ENCODE measurements at places on chromosomes 4 and X. TPM values are rescaled to one million over a fixed set of nuclear protein-coding genes. Genes with fewer than 3 reads are reported as not detected.

The DCX gene
- 0.11 TPM for polyA plus RNA-seq

The WDR17 gene
- 0.23 TPM for polyA plus RNA-seq

The SYNPO2 gene
- polyA plus RNA-seq, result 31.3 TPM

The FGD1 gene
- polyA plus RNA-seq, result 0.98 TPM

The RBM41 gene
- polyA plus RNA-seq, result 5.4 TPM

The RLIM gene
- 10.3 TPM for polyA plus RNA-seq

The TRIM75 gene
- polyA plus RNA-seq, result 0.02 TPM

The GLUD2 gene
- polyA plus RNA-seq, result 0.23 TPM

The CRMP1 gene
- 7.0 TPM for polyA plus RNA-seq

The UTP14A gene
- polyA plus RNA-seq, result 14.5 TPM

The MAGEA9B gene
- polyA plus RNA-seq, result 0.11 TPM

The LUZP4 gene
- not detected for polyA plus RNA-seq

The ARL9 gene
- polyA plus RNA-seq, result 0.27 TPM

The SSX3 gene
- polyA plus RNA-seq, result not detected

The FAM9B gene
- 0.11 TPM for polyA plus RNA-seq

The SNCA gene
- polyA plus RNA-seq, result 7.9 TPM

DNA sequence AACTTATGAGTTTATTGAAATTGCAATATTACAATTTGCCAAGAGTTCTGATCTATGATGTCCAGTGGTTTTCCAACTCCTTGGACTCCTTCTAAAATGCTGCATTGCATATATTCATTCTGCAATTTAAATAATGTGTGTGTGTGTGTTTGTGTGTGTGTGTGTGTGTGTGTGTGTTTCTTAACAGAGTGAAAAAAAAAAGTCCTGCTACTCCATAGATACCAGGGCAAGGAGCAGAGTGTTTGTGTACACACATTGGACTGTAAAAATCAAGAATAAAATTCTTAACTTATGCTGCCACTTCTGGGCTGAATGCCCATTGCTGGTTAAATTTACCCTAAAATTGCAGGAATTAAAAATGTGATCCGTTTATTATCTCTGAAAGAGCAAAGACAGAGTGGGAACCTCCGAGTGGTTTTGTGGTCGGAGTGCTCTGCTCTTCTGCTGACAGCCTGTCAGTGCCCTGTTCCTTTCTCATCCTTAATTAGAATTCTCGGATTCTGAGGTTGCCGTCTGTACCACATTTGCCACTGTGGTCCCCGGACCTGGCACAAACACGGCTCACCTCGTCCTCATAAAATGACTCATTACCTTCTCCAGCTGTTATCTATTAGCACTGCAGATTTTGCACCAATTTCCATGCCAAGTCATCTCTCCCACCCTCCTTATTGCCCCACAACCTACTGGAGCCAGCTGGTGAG, 355.5 kb downstream of the KCNIP4 start:
- no peak for DNase-seq
- H3K4me3 ChIP-seq, result no peak overlapping the region
- no peak overlapping the region for H3K27ac ChIP-seq
- H3K27me3 ChIP-seq, result no peaks in the 10 kb centered on the region

GRCh38 chr4:109332926-109333464, 30.5 kb upstream of the COL25A1 start:
- H3K4me1 ChIP-seq, result no peaks in the 10 kb centered on the region
- no peaks in the 10 kb centered on the region for H3K36me3 ChIP-seq
- H3K27ac ChIP-seq, result no peak overlapping the region
- no peak for DNase-seq
- H3K4me3 ChIP-seq, result no peak overlapping the region

DNA sequence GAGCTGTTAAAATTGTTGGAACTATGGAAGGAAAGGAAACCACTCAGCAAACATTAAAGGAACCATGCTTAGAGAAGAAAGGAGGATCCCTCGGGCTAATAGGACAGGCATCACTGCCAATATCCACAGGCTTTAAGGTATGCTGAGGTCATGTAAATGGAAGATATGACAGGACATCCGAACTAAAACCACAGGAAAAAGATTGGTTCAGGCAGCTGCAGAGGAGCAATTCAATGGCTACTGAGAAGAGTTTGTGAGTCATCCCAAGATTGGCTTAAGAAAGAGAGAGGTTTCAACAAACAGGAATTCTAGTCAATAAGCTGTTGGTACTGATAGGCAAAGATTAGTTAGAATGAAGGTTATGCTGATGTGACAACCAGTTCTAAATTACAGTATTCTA, 106.4 kb upstream of the FAM241A start:
- no peaks in the 10 kb centered on the region for H3K36me3 ChIP-seq
- no peak overlapping the region for H3K4me3 ChIP-seq

DNA sequence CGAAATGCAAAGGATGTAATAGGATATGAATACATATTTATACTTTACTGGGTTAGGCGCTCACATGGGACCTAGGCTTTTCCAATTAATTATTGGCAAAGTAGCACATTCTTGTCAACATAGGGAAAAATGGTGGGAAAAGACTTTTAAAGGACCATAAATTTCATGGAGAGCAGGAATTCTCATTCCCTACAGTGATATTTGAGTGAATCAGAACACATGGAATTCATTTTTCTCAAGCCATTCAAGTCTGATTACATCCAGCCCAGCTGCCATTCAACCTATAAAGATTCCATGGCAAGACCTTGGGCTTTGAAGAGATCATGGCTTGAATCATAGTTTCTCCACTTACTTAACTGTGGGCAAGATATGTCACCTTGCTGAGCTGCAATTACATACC, 150.4 kb downstream of the SOWAHB start:
- DNase-seq, result no peak
- no peaks in the 10 kb centered on the region for H3K36me3 ChIP-seq
- no peak overlapping the region for H3K27ac ChIP-seq

DNA sequence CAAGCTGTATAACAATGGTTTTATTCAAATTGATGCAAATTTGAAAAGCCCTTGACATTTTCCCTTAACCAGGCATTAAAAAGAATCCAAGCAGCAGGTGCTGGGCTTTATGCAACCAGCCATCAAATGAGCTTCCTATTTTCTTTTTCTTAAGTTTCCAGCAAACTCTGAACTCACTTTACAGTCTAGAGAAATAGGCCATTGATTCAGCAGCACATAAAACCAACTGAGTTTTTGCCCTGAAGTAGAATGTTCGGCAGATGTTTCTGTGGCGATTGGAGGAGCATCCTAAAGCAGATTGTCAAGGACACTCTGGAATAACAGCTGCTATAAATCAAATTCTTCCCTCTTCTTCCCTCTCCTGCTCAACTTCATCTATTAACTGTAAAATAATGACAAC, 582.8 kb upstream of the CPEB2 start:
- no peak overlapping the region for H3K27ac ChIP-seq
- no peaks in the 10 kb centered on the region for H3K27me3 ChIP-seq
- no peak for DNase-seq

- no peaks in the 10 kb centered on the region for H3K27me3 ChIP-seq
- DNase-seq, result peak; percentile 13
- no peaks in the 10 kb centered on the region for H3K36me3 ChIP-seq
- no peaks in the 10 kb centered on the region for H3K4me1 ChIP-seq
- H3K4me3 ChIP-seq, result no peak overlapping the region
- H3K27ac ChIP-seq, result no peak overlapping the region
Observed at GRCh38 chrX:53481816-53482465, 47.8 kb upstream of the HSD17B10 start.

DNA sequence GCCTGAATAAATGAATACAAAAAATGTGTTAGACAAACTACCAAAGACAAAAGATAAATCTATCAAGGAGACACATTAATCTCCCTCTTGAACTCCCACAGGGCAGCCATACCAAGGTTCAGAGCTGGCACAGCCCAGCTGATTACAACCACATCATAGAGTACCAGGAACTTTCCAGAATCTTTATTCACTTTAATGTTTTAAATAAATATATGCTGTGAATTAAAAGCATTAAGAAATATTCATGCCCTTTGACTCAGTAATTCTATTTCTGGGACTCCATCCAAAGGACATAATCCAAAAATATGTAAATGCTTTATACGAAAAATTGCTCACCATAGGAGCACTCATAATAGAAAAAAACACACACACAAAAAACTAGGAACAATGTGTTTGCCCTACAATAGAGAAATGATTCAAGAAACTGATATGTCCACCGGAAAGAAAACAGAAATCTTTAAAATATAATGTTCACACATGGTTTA, 126.0 kb downstream of the LDB2 start:
- H3K36me3 ChIP-seq, result no peaks in the 10 kb centered on the region
- H3K4me3 ChIP-seq, result no peak overlapping the region
- H3K27ac ChIP-seq, result no peak overlapping the region

DNA sequence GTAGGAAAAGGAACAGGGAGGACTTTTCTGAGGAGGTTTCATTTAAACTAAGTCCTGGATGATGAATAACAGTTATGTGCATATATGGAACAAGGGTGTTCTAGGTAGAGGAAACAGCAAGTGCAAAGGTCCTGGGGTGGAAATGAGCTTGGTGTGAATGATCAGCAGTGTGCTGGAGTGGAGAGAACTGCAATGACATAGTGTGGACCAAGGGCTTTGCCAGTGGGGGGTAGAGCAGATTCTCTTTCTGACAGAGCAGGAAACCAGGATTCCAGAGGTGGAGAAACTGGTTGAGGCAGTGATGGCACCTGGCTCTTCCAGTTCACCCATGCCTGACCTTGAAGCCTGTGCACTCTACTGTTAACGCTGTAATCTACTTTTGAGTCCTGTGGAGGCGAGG, 1.7 kb downstream of the PPP1R3F start:
- H3K4me3 ChIP-seq, result no peak overlapping the region
- DNase-seq, result no peak
- no peak overlapping the region for H3K27ac ChIP-seq
- H3K4me1 ChIP-seq, result peaks cover 40% of the 10 kb centered on the region

DNA sequence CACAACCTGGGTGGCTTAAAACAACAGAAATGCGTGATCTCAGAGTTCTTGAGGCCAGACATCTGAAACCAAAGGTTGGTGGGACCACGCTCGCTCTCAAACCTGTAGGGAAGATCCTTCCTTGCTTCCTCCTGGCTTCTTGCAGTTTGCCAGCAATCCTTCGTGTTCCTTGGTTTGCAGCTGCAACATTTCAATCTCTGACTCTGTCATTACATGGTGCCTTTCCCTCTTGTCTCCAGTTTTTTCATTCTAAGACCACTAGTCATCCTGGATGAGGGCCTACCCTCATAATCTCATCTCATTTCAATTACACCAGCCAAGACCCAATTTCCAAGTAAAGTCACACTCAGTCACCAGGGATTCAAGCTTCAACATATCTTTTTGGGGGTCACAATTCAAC, 388.0 kb downstream of the GPM6A start:
- H3K36me3 ChIP-seq, result no peaks in the 10 kb centered on the region
- DNase-seq, result no peak
- H3K27ac ChIP-seq, result no peak overlapping the region
- no peak overlapping the region for H3K4me3 ChIP-seq
- no peaks in the 10 kb centered on the region for H3K27me3 ChIP-seq
- H3K4me1 ChIP-seq, result no peaks in the 10 kb centered on the region

DNA sequence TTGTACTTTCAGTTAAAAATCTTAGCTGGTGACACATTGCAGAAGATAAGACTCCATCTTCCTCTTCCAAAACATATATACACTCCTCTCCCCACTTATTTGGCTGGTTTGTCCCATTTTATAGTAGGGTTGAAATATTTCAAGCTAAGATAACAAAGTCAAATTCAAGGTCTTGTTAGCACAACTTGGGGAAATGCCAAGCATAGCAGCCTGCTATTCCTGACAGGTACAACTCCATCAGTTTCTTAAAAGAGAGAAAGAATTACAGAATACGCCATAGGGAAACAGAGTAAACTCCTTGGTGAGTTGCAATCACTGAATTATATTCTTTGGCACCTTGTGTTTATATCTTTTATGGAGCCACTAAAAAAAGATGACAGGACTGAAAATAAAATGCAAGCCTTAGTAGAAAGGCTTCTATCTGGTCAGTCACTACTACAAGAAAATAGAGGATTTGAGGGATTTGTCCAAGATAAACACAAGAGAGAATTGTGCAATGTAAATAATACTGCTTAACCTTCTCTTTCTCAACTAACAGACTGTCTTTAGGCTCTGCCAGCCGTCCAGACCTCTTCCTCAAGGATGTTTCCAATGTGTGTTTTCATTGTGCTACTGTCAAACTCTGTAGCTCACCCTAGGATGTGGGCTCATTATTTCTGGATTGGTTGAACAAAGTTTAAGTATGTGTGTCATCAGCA, 170.3 kb downstream of the VEGFC start:
- no peaks in the 10 kb centered on the region for H3K36me3 ChIP-seq
- no peaks in the 10 kb centered on the region for H3K4me1 ChIP-seq
- H3K27ac ChIP-seq, result no peak overlapping the region
- no peaks in the 10 kb centered on the region for H3K27me3 ChIP-seq

DNA sequence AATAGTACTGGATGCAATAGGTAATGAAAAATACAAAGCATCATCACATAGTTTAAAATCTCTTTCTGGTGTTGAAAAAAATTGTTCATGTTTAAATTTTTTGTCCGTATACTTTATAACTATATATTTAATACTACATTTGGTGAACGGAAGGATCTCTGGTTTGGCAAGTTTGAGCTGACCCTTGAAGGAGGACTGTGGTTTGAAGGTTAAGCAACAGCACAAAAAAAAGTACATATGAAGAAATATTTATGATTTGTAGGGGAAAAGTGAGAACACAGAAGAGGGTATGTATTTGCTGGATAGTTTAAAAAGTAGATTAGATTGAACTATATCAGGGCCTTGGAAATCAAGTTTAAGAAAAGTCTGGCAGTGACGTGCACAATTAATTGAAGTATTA, 13.3 kb downstream of the SRP72 start:
- no peaks in the 10 kb centered on the region for H3K27me3 ChIP-seq
- peaks cover 20% of the 10 kb centered on the region for H3K36me3 ChIP-seq
- no peak overlapping the region for H3K27ac ChIP-seq
- no peaks in the 10 kb centered on the region for H3K4me1 ChIP-seq
- H3K4me3 ChIP-seq, result no peak overlapping the region

GRCh38 chrX:41334363-41335197, 618 bp downstream of the DDX3X start:
- peak; percentile 95 for DNase-seq
- peaks cover 9% of the 10 kb centered on the region for H3K27me3 ChIP-seq
- peak overlapping the region; percentile 99 for H3K27ac ChIP-seq
- peaks cover 18% of the 10 kb centered on the region for H3K36me3 ChIP-seq
- H3K4me3 ChIP-seq, result peak overlapping the region; percentile 96

All from thymus (tissue), 14 donors.